ENCODE measurements at places on chromosomes 7 and 10.
A peak's percentile ranks its signal among the peaks of the same experiment; 100 is the strongest.

GRCh38 chr10:70604106-70604505 is 1.6 kb upstream of the PRF1 start:
- ATAC-seq, result no peak

DNA sequence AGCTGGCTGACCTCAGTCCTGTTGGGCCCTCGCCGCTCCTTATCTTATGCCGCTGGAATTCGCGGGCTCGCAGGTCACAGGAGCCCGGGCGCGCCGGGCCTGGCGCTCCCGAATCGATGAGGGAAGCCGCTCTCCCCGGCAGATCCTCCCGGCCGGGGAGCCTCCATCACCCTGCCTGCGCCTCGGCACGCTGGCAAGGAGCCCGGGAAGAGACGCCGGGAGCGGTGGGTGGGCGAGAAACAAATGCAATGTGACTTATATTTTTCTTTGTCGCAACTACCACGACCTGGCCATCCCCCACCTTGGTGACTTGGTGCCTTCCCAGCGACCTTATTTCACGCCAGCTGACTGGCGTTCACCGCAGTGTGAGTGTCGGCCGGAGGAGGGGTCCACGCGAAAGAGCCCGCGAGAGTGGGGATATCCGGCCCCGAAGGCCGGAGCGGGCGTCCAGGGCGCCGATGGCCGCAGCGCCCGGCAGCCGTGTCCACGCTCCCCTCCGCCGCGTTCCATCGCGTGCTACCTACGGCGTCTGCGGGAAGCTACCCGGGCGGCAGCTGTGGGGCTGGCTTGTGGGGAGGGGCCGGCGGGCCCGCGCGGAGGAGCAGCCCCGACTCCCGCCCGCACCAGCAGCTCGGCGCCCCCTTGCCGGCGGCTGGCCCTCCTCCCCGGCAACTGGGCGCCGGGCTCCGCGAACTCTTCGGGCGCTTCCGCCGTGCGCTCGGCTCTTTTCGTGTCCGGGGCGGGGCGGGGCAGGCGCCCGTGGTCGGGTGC is 494 bp upstream of the BMPR1A start:
- peak; percentile 91 for ATAC-seq

DNA sequence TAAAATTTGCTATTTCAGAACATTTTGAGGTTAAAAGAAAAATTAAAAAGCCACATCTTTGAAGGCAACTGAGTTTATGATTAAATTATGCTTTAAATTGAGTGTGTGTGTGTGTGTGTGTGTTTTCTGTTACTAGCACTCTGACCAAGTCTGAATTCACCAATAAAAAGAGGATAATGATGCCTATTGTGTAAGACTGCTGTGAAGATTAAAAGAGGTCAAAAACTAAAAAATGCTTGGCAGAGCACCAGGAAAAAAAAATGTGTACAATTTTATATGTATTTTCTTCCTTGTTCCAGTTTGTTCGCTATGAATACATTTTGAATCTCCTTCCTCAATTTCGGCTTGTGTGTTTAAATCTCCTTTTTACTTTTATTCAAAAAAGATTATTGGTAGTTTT is 316.6 kb upstream of the MAGI2 start:
- no peak for ATAC-seq

DNA sequence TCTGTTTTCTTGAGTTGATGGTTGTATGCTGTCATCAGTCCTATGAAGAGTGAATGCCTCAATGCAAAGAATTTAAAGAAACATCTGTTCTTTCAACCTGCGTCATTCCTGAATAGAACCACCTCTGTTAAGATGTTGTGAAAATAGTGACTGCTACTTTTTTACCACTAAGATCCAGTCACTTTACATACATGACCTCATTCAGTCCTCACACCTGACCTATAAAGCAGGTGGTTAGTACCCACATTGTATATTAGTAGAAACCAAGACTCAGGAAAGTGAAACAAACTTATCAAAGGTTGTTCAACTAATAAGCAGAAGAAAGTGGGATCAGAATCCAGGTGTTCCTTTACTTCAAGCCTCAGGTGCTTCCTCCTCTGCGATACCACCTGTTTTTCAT is 64.8 kb downstream of the ITGB8 start:
- ATAC-seq, result no peak

DNA sequence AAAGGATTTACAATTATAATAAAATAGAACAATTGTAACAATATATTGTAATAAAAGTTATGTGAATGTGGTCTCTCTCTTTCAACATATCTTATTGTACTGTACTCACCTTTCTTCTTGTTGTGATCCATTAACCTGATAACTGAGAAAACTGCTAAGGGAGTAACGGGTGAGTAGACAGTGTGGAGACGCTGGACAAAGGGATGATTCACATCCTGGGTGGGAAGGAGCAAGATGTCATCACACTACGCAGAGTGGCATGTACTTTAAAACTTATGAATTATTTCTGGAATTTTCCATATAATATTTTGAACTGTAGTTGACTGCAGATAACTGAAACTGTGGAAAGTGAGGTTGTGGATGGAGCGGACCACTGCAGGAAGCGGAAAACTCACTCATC is 91.2 kb upstream of the PLPP4 start:
- no peak for ATAC-seq

GRCh38 chr10:70588859-70589570 is 13.5 kb downstream of the PRF1 start:
- ATAC-seq, result no peak

DNA sequence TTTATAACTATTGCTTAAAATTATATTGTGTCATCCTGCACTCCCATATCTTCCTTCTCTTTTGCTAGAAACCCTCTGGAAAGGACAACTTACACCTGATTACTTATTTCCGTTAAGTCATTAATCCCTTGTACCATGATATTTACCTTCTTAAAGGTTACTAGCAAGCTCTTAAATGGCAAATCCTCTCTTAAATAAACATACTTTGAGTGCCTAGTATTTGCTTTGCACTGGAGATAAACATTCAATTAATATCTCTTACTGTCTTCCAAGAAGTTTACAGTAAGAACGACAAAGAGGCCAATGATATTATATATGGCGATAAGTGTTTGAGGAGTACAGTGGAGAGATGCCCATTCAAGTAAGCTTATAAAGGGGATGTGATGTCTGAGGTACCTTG is 278.3 kb downstream of the HGF start:
- ATAC-seq, result no peak

DNA sequence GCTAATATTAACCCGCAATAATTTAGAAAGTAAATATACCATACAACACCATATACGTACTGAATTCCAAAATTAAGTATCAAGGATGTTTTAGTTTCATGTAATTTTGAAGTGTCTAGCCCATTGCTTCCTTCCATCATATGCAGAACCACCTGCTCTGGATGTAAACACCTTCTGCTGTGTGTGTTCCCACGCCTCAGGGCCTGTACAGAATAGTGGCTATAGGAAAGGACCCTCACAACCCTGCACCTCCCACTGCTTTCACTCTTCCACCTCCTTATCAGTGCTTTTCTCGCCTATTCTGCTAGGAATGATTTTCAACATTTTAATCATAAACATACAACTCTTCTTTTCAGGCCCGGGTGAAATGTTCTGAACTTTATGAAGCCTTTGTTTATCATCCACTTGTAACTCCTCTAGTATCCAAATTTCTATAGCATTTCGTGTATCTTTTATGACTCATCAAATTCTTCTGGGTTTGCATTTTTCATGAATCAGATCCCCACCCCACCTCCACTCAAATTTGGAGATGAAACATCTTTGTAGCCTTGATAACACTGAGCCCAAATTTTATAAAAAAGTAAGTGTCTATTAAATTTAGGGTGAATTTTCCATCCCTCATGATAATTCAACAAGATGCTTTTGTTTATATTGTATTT is 1106.8 kb upstream of the C7orf33 start:
- no peak for ATAC-seq

- ATAC-seq, result no peak
These were observed 3.6 kb downstream of the YWHAG start for GRCh38 chr7:76354981-76355730.

DNA sequence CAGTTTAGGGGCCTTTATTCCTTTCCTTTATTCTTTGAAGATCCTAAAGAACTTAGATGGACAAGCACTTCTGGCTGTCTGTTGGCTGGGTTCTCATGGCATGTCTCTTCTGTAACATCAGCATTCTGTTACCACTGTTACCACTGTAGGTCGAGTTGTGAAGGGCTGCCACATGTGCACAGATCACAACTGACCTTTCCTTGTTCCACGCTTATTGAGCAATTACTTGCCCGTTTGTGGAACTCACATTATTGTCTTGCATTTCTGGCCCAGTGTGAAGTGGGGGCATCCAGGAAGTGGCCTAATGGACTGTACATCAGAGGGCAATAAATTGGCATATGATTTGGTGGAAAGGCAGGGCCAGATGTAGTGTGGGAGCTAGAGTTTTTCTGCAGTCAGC is 23.7 kb downstream of the GBF1 start:
- no peak for ATAC-seq

- no peak for ATAC-seq
These were observed 118.6 kb upstream of the CARD11 start for GRCh38 chr7:3162289-3162688.

GRCh38 chr10:108696792-108697477 is 1226.4 kb downstream of the XPNPEP1 start:
- no peak for ATAC-seq

DNA sequence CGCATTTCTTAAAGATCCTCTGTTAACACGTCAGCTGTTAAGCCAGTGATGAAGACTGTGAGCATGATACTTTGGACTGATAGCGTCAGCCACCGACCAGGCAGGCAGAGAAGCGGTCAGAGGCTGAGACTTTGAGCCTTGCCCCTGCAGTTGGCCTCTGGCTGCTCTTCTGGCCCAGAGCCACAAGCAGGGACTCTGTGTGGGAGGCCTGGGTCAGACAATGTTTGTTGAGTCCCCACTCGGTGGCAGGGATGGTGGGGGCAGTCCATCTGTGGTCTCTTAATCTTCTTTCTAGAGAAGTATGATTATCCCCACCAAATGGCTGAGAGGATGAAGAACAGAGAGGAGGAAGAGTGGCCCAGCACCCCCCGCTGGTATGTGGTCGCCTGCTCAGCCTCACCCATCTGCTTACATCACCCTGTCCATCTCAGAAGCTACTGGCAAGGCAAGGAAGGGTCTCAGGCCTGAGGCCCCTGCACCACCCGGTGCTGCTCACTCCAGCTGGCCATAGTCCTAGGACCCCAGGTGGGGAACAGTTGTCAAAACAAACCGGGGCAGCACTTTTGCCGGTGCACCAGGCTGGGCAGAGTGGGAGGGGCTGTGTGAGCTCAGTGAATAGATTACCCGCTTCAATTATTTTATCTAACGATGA is 202.9 kb downstream of the GRID1 start:
- no peak for ATAC-seq

DNA sequence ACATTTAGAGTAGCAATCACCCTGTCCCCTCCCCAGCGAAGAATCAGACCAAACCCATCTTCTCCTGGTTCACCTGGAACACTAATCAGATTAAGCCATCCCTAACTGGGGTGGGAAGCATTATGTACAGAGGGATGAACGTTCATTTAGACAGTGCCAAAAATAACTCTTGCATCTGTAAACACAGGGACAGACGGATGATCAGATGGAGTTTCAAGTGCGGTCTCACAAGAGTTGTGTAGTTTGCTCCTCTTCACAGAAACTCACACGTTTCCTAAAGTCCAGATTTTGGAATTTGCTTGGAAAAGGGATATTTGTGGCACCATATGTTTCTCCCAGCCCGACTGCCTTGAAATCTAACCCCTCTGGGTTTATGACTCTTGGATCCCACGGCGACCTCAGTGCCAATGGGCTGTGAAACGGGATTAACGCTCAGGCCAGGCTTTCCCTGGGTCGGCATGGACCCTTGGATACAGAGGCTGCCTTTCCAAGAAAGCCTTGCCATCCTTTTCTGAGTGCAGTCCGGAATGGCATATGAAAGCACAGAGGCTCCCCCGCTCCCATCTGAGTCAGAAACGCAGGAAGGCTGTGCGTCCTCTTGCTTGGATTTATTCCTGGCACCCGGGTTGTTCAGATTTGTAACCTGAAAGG is 293.2 kb upstream of the HABP2 start:
- ATAC-seq, result no peak

- ATAC-seq, result no peak
These were observed 260.5 kb upstream of the MKLN1 start for GRCh38 chr7:131067220-131067619.

GRCh38 chr7:91345449-91345848 is 81.2 kb downstream of the FZD1 start:
- ATAC-seq, result no peak

- ATAC-seq, result peak; percentile 71
These were observed 68.9 kb upstream of the NMT2 start for GRCh38 chr10:15237351-15237750.

All from gastroesophageal sphincter (tissue), 4 donors.